ENCODE measurements at places on chromosomes 12 and 14. TPM values are rescaled to one million over a fixed set of nuclear protein-coding genes. Genes with fewer than 3 reads are reported as not detected.

GRCh38 chr12:52235822-52236361, 2.8 kb downstream of the KRT7 start:
- H3K27me3 ChIP-seq, result peaks cover 5% of the 10 kb centered on the region
- DNase-seq, result peak; percentile 84
- H3K27ac ChIP-seq, result peak overlapping the region; percentile 58
- no peaks in the 10 kb centered on the region for H3K36me3 ChIP-seq
- H3K4me3 ChIP-seq, result no peak overlapping the region

GRCh38 chr12:75116646-75117198, 92.9 kb downstream of the KCNC2 start:
- H3K36me3 ChIP-seq, result no peaks in the 10 kb centered on the region
- no peak for DNase-seq
- no peak overlapping the region for H3K27ac ChIP-seq
- no peak overlapping the region for H3K4me3 ChIP-seq

The LAG3 gene
- 1.8 TPM for polyA plus RNA-seq

DNA sequence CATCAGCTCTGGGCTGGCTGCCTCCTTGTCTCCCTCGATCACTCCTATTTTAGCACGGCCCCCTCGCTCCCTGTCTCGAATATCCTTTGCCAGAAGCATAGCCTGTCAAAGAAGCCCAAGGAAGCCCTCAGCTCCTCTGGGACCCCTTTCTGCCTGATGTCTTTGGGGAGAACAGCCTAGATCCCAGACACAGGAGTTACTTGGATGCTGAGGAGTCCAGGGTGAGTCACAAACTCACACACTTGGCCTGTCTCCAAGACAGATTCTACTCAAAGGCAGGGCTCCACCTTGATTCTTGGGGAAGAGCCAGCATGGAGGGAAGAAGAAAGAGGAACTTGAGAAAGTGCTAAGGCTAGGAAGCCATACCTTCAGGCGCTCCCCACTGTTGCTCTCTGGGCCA, 8.1 kb downstream of the AVIL start:
- peaks cover 57% of the 10 kb centered on the region for H3K36me3 ChIP-seq
- H3K4me3 ChIP-seq, result no peak overlapping the region
- no peaks in the 10 kb centered on the region for H3K27me3 ChIP-seq
- H3K4me1 ChIP-seq, result no peaks in the 10 kb centered on the region

GRCh38 chr12:124929649-124930419, 15.4 kb upstream of the UBC start:
- H3K27ac ChIP-seq, result no peak overlapping the region
- no peak for DNase-seq
- no peak overlapping the region for H3K4me3 ChIP-seq
- no peaks in the 10 kb centered on the region for H3K27me3 ChIP-seq
- H3K36me3 ChIP-seq, result no peaks in the 10 kb centered on the region

The PACS2 gene
- 35.4 TPM for polyA plus RNA-seq

The OAS2 gene
- polyA plus RNA-seq, result 7.7 TPM

DNA sequence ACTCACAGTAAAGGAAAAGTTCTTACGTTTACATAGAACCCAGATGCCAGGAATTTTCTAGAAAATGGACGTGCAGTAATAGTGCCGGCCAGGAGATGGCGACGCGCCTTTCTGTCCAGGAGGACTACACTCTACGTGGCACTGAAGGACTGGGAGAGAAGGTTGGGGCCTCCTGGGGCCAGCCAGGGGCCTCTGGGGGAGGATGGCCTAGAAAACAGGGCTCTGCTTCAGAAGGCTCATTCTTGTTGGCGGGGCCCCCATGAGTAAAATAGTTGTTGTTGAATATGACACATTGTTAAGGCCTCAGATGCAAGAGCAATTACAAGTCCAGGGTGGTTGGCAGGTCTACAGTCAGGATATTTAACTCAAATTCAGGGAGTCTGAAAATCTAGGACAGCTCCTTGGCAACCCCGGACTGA, 120.1 kb upstream of the MAX start:
- no peaks in the 10 kb centered on the region for H3K4me1 ChIP-seq
- no peak overlapping the region for H3K27ac ChIP-seq
- no peaks in the 10 kb centered on the region for H3K27me3 ChIP-seq
- peak; percentile 81 for DNase-seq
- no peaks in the 10 kb centered on the region for H3K36me3 ChIP-seq
- H3K4me3 ChIP-seq, result no peak overlapping the region

Data from small intestine (tissue), 16 donors.